ENCODE measurements at places on chromosomes 2 and 18.
A peak's percentile ranks its signal among the peaks of the same experiment; 100 is the strongest.

GRCh38 chr2:11257964-11258363, 86.5 kb downstream of the ROCK2 start:
- DNase-seq, result no peak

- DNase-seq, result no peak
Measured at GRCh38 chr2:79827881-79828280, 315.0 kb downstream of the CTNNA2 start.

GRCh38 chr18:67265464-67266245, 250.9 kb downstream of the DSEL start:
- DNase-seq, result peak; percentile 27

GRCh38 chr2:72954376-72955227, 37.3 kb downstream of the EMX1 start:
- DNase-seq, result no peak

DNA sequence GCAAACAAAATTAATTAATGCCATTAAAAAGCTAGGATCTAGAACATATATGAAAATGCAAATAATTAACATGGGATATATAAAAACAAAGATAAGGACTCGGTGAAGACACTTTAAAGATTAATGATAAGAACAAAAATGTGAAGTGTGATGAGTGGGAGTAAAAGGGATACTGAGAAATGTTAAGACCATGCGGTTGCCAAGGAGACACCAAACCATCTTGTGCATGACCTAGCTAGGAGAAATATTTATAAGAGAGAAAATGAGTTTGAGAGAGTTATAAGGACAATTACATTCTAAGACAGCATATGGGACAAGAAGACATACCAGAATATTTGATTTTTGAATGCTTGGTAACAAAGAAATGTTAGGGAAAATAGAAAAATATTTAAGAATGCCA, 25.4 kb upstream of the MAP2 start:
- no peak for DNase-seq

GRCh38 chr2:31415421-31415820, 879 bp upstream of the XDH start:
- DNase-seq, result no peak

DNA sequence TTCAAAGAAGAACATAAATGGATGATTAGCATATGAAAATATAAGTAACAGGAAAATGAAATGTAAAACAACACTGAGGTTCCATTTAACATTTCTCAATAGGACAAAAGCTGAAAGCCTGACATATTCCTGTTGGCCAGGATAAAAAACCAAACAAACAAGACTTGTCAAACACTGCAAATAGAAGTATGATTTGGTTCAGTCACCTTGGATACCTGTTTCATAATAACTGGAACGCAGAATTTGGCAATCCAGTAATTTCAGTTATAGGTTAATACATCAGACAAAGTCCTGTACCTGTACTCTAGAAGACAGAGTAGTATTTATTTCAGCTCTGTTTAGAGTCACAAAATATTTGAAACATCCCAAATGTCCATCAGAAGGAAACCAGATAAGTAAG, 16.5 kb upstream of the EVA1A start:
- no peak for DNase-seq

DNA sequence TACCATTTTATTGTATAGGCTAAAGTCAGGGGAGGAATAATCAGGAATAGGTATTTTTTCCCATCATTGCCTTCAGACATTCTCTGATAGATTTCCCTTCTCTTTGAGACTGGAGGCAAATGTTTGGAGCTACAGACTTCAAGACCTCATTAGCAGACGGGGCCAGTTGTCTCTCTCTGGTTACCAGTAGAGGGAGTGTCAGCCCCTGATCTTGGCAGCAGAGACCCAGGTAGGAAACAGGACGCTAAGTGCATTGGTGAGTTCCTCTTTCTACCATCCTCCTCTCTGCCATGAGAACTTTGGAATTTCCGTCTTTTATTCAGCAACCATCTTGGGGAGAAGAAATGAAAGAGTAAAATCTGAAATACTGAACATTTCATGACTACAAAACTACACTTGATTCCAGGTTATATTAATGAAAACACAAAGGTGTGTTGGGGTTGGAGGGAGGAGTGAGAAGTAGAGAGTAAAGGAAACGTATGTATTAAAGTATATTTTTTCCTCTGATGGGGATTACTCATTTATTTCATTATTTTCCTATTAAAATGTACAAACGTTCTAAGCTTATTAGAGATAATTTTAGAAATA, 186.2 kb upstream of the GCFC2 start:
- DNase-seq, result peak; percentile 41

GRCh38 chr2:216082805-216083204, 1.1 kb downstream of the TMEM169 start:
- peak; percentile 40 for DNase-seq

GRCh38 chr2:241224018-241224850, 35.8 kb downstream of the ANO7 start:
- DNase-seq, result no peak

DNA sequence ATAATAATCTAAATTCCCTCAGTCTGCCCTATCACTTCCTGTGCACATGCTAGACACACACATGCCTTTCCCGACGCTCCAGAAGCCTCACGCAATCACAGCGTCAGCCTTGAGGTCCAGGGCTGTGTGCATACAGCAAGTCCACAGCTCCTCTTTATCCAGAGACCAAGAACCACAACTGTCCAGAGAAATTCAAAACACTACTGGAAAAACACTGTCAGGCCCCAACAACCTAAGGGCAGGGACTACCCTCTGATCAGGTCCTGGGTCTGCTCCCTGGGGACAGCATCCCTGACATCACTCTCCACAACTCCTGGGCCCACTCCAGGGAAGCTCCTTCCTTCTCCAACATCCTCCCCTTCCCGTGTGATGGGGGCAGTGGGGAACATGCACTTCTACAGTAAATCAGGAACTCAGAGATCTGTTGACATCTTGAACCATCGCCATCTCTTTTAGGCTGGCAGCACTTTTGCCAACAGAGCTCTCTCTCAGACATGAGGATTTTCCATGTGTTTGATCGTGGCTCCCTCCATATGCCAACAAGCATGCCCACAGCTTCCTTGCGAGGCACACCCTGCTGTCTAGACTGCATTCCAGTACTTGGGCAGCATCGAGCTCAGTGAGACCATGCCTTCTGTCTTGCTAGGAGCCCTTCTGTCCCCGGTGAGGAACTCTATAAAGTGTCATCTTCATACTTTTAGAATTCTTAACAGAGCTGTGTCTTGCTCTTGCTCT, 15.4 kb downstream of the TEX51 start:
- DNase-seq, result no peak

DNA sequence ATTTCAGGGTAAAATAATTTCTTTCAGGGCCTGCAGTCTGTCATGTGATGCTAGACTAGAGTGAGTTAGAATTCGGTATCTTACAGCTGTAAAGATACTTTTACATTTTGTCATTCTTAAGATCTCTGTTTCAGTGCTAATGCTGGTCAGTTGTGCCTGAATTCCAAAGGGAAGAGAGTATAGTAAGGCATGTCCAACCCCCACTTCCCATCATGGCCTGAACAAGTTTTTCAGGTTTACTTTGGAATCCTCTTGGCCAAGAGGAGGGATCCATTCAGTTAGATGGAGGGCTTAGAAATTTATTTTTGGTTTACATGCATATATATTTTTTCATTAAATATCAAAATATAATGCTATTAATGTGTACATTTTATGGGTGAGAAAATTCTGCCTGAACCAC, 596.6 kb downstream of the XIRP2 start:
- DNase-seq, result no peak

GRCh38 chr2:73614105-73614504, 28.1 kb downstream of the NAT8 start:
- DNase-seq, result no peak

GRCh38 chr2:235740821-235741220, 247.0 kb downstream of the AGAP1 start:
- peak; percentile 12 for DNase-seq

All from hematopoietic multipotent progenitor cell treated with erythropoietin and hydrocortisone succinate and interleukin-3 and kit ligand, for 6 days (in vitro differentiated cells).